ENCODE measurements at places on chromosomes 16 and 17.

DNA sequence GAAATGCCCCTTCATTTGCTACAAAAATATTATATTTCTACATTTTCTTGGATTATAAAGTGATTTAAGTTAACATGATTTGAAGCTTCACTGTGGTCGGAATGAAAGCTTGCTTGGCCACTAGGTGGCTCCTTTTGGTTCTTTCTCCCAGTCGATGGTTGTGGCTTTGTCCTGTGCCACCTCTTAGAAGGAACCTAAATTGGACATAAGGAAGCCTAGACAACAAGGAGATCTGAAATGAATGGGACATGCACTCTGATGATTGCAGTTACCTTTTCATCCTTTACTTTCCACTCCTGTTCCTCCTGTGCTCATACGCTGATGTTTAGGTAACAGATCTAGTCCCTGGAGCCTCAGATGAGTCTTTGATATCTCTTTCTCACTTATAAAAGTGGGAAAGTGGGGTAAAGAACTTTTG lies 39.2 kb downstream of the FTO start:
- no peak for DNase-seq

GRCh38 chr17:32801193-32801592 lies 75.7 kb downstream of the MYO1D start:
- no peak for DNase-seq

- DNase-seq: no peak
Observed at GRCh38 chr16:27110524-27110896, 43.8 kb downstream of the C16orf82 start.

DNA sequence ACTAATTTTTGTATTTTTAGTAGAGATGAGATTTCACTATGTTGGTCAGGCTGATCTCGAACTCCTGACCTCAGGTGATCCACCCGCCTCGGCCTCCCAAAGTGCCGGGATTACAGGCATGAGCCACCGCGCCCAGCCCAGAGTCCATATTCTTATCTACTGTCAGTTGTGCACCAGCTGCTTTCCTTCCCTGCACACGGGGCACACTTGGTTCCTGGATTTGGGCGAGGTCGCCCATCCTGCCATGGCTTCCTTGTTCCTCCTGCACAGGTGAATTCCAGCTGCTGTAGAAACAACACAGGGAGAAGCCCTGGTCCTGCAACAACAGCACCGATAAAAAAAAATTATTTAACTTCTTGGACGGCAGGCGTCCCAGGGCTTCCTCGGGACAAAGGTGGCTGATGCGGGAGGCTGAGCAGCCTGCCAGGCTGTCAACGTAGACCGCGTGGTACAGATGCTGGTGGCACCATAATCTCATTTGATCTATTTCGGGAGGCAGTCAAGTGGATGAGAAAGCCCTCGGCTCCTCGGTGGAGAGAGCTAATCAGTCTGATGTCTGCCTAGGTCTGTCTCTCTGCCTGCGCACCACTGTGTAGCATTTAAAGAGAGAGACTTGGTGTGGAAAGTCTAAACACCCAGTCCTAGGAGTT lies 19.1 kb downstream of the RGS9 start:
- DNase-seq: no peak

- DNase-seq: no peak
Observed at GRCh38 chr16:54236773-54237172, 49.8 kb downstream of the IRX3 start.

GRCh38 chr16:20647736-20648135 lies 49.7 kb downstream of the ACSM1 start:
- no peak for DNase-seq

GRCh38 chr17:9436630-9437029 lies 139.0 kb downstream of the STX8 start:
- DNase-seq: no peak

GRCh38 chr17:16298140-16298662 lies 55.1 kb downstream of the CENPV start:
- DNase-seq: no peak

GRCh38 chr16:528111-529011 lies 849 bp downstream of the CAPN15 start:
- DNase-seq: no peak

DNA sequence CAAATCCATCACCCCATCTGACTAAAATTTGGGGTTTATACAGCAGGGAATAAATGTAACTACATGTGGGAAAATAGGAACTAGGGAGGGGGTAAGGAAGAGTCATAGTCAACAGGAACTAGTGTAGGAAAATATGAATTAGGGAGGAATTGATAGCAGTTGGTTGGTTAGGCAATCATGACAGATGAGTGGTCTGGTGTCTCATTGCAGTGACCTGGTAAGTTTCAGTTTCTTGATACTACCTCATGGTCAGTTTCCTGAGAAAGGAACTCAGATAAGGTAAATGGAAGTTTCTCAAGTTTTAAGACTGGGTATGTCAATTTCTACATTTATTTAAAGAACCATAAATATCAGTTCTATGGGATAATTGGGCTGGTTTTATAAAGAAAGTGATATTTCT lies 442.3 kb downstream of the NPIPA7 start:
- no peak for DNase-seq

- DNase-seq: peak; percentile 88
Observed at GRCh38 chr17:80219013-80219762, 945 bp downstream of the SGSH start.

GRCh38 chr16:49278944-49279725 lies 2.5 kb downstream of the CBLN1 start:
- DNase-seq: no peak

DNA sequence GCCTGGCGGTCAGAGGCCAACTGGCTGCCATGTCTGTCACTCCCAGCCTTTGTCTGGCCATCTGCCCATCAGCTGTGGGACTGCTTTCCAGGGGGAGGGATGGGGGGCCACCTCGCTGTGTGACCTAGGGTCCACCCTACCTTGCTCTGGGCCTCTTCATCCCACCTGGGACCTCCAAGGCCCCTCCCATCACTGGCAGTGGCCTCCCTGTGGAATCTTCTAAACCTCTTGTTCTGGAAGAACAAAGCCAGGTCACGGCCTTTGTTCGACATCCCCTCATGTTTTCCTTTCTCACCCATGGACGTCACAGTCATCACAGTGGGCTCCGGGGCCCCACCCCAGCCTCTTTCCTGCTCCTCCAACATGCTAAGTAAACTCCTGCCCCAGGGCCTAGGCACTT lies 24.0 kb downstream of the SPNS2 start:
- no peak for DNase-seq

DNA sequence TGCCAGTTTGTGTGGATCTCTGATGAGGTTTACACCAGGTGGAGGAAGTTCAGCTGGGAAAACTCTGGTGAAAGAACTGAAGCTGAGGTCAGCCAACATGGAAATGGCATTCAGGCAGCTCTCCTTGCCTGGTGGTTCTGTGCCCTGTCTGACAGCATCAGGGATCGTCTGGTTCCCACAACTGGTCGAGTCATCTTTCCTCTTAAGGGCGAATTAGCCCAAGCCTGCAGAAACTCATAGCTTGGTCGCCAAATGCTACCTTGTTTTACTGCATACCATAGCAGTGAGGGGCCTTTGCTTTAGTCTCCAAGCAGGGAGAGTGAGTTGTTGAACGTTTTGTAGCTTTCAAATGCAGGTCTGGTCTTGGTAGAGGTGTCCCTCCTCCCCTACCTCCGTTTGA lies 7.2 kb downstream of the PLCG2 start:
- DNase-seq: no peak

DNA sequence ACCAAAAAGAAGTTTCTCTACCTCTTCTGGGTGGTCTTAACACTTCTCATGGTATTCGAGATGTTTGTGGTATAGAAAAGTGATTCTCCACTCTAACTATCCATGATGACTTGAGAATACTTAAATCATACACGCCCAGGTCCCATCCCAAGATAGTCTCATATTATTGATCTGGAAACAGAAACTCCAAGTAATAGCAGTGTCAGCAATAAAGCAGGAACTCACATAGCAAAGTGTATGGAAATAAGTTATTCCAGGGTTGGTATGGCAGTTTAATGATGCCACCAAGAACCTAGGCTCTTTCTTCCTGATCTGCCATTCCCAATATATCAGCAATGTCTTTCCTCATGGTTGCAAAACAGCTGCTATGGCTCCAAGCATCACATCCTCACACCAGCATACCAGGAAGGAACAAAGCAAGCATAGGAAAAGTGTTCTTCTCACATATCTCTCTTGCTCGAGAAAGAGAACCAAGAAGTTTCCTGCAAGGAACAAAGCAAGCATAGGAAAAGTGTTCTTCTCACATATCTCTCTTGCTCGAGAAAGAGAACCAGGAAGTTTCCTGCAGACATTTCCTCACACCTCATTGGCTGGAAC lies 23.6 kb upstream of the TOX3 start:
- DNase-seq: no peak

GRCh38 chr17:57475796-57476195 lies 219.5 kb downstream of the MSI2 start:
- DNase-seq: no peak

- DNase-seq: no peak
Observed at GRCh38 chr16:65547772-65548446, 426.0 kb upstream of the CDH11 start.

GRCh38 chr17:1362065-1362848 lies 37.8 kb downstream of the YWHAE start:
- no peak for DNase-seq

GRCh38 chr17:41539979-41540701 lies 12.0 kb upstream of the KRT19 start:
- DNase-seq: no peak

- no peak for DNase-seq
Observed at GRCh38 chr17:72952641-72953315, 139.7 kb downstream of the SLC39A11 start.

GRCh38 chr16:49563666-49564065 lies 190.1 kb downstream of the C16orf78 start:
- DNase-seq: no peak

- DNase-seq: no peak
Observed at GRCh38 chr17:3602499-3602898, 6.7 kb downstream of the TRPV1 start.

DNA sequence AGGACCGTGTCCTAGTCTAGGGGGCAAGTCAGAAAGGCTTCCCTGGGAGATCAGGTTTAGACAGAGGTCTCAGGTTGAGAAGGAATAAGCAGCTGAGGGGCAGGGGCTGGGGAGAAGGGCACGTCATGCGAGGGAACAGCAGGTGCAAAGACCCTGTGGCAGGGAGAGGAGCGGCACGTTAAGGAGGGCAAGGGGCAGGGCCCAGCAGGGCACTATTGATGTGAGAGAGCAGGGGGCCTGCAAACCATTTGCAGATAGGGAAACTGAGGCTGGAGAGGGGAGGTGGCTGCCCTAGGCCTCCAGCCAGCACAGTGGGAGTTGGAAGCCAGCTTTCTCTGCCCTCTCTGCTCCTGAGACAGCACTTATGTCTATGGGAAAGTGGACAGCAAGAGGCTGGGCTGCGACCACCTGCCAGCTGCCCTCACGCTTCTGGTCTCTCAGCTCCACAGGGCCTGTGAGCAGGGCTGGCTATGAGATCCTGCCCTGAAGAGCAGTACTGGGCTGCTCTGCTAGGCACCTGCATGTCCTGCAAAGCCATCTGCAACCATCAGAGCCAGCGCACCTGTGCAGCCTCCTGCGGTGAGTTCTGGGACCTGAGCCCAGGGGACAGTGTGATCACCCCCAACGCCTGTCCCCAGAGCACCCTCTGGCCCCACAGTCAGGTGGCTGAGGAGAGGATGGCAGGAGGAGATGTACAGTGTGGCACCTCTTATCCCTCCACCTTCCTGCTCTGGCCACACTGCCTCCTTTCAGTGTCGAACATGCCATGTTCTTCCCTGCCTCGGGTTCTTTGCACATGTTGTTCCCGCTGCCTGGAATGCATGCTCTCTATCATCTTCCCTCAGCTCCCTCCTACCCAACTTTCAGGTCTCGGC lies 61.5 kb downstream of the USP22 start:
- no peak for DNase-seq

DNA sequence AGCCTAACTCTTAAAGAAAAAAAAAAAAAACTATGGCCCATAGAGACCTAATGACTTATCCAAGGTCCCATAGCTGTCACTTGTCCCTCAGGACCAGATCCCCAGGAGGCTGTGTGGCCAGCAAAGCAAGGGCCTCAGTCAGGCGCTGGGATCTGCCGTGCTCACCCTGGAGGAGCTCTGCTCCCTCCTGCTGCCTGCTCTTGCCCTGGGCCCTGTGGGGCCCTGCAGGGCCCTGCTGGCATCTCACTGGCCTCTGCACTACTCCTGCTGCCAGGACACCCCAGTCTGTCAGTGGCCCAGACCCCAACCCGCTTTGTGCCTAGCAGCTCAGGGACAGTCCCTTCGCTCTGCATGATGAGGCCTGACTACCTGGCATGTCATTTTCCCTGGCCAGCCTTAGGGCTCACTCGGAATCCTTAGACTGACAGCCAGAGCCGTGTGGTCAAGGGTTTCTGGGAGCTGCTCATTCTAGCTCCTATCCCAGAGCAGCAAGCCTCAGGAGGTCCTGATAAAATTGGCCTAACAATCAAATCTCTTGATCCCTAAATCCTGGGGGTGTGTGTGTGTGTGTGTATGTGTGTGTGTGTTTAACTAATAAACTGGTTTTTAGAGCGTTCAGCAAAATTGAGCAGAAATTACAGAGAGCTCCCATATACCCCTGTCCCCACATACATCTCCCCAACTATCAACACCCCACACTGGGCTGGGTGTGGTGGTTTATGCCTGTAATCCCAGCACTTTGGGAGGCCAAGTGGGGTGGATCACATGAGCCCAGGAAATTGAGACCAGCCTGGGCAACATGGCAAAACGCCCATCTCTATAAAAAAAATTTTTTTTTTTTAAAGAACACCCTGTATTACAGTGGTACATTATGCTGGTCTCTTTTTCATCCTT lies 21.7 kb downstream of the KATNIP start:
- no peak for DNase-seq

GRCh38 chr17:27862004-27862403 lies 31.2 kb downstream of the LYRM9 start:
- DNase-seq: no peak

DNA sequence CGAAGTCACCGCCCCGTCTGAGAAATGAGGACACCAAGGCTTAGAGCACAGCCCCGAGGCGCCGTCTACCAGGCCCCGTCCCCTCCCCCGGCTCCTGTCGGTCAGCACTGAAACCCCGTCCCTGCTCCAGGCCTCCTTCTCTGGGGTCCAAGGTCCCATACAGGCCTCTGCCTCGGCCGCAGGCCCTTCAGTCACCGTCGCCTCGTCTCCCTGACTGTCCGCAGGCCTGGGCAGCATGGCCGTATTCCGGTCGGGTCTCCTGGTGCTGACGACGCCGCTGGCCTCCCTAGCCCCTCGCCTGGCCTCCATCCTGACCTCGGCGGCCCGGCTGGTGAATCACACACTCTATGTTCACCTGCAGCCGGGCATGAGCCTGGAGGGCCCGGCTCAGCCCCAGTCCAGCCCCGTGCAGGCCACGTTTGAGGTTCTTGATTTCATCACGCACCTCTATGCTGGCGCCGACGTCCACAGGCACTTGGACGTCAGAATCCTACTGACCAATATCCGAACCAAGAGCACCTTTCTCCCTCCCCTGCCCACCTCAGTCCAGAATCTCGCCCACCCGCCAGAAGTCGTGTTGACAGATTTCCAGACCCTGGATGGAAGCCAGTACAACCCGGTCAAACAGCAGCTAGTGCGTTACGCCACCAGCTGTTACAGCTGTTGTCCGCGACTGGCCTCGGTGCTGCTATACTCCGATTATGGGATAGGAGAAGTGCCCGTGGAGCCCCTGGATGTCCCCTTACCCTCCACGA lies 617 bp downstream of the COASY start:
- no peak for DNase-seq

GRCh38 chr17:82228842-82229697 lies at the start of gene SLC16A3:
TSS of gene SLC16A3 (plus strand) at chr17:82229042. CDS start at chr17:82236009, 6,967 bp downstream.
- peak; percentile 66 for DNase-seq

- no peak for DNase-seq
Observed at GRCh38 chr17:298791-299450, 53.7 kb downstream of the RPH3AL start.
